ENCODE measurements at places on chromosomes 3 and 15.
A peak's percentile ranks its signal among the peaks of the same experiment; 100 is the strongest.

DNA sequence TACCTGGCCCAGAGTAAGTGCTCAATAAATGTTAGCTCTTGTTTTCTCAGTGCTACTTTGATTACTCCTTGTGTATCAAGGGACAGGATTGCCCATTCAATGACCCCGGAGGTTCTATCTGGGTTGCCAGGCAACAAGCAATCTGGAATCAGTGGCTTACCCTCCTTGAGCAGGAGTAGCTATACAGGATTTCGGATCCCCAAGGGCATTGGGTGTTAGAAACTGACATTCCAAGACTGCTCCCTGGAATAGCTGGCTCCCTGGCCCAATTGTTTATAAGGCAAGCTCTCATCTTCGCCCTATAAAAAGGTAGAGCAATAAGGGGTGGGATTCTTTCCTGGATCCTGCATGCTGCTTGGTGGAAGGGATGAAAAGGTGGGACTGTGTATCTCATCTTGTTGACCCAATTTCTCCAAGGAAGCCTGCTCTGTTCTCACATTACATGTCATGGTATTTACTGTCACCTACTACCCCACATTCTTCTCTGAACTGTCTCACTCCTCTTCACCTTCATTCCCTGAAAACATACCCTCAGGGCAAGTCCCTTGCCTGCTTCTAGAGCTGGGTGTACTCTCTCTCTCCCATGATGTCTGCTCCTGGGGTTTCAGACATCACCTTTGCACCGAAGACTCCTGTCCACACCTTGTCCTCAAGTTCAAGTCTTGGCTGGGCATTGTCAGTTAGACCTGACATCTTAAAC, 26.4 kb upstream of the SCN10A start:
- DNase-seq: no peak

DNA sequence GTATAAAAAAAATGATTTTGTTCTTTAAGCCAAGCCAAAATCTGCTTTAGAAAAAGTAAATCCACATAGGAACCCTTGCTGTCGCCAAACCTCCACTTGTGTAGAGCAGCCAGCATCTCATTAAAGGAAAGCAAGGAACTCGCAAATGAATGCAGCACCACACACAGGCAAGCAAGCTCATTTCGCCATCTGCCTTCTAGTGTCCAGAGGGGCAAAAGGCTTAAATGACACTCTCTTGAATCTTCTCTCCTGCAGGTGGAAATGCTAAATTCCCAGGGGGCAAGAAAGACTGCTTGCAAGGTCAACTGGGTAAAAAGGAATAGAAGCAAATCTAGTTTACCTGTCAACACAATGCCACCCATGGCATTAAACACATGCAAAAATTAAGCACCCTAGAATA, 2.4 kb downstream of the MB21D2 start:
- no peak for DNase-seq

DNA sequence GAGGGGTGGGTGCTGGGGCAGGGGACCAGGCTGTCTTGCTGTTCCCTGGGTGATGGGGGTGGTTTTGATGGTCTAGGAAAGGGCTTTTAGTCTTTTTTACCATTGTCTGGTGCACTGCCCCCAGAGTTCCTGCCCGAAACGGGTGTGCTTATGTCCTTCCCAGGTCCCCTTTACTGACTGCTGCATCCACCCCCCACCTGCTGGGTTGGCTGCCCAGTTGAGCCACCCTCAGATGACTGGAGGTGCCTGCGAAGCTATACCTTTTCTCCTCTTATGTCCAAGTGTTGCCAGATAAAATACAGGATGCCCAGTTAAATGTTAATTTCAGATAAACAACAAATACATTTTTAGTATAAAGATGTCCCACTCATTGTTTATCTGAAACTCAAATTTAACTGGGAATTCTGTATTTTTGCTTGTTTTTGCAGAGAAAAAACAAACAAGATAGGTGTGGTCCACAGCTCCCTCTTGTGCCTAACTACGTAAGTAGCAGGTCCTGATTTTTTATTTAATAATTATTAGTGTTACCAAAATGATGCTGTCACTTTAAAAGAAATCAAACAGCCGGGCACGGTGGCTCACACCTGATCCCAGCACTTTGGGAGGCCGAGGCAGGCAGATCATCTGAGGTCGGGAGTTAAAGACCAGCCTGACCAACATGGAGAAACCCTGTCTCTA, 6.1 kb upstream of the RPP14 start:
- peak; percentile 14 for DNase-seq

DNA sequence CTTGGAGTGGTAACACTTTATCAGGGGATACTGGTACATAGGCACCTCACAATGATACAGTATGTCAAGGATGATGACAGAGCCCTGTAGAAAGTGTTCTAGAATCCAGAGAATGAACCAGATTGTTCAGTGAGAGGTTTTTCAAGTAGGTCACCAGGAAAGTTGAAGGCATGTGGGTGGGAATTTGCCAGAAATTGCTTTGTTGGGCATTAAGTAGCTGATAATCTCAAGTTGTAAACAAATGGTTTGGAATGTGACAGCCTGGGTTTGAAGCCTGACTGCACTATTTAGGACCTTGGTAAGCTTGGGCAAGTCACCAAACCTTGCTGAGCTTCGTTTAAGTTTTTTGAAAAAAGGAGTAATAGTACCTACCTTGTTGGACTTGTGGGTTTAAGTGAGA, 12.5 kb downstream of the SLC35G2 start:
- DNase-seq: no peak

DNA sequence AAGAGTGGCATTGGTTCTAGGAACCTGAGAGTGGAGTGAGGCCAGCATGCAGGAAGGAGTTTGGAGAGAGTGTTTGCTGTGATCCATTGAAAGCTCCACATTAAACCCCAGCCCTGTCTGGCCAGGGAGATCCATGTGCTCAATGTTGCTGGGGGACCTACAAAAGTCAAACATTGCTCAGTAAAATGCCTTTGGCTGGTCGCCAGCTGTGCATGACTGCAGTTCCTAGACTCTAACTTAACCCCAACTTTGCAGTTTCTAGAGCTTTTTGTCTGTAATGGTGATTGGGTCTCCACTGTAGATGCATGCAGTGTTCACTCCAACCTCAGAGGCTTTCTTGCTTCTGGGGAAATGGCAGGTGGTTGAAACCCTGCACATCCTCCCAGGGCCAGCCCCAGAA, 99.7 kb upstream of the ABHD17C start:
- DNase-seq: no peak

DNA sequence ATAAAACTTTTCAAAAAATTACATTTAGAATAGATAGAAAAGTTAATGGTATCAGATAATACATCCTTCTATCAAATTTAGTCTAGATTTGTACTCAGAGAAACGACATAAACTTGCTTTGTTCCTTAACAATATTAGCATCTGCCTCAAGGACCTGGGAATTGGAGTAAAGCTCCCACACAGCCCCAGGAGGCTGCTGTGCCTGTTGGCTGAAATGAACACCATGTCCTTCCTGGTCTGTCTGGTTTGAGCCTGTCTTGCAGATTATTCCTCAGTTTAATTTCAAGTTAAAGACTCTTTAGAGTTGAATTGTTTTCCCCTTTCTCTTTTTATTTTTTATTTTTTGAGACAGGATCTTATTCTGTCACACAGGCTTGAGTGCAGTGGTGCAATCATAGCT, 19.4 kb downstream of the GNB5 start:
- DNase-seq: no peak

GRCh38 chr15:68022061-68022460, 32.1 kb upstream of the PIAS1 start:
- DNase-seq: no peak

GRCh38 chr3:129985113-129985512, 10.6 kb downstream of the TRH start:
- DNase-seq: no peak

GRCh38 chr3:78725703-78726246, 1042.0 kb downstream of the ROBO1 start:
- no peak for DNase-seq

DNA sequence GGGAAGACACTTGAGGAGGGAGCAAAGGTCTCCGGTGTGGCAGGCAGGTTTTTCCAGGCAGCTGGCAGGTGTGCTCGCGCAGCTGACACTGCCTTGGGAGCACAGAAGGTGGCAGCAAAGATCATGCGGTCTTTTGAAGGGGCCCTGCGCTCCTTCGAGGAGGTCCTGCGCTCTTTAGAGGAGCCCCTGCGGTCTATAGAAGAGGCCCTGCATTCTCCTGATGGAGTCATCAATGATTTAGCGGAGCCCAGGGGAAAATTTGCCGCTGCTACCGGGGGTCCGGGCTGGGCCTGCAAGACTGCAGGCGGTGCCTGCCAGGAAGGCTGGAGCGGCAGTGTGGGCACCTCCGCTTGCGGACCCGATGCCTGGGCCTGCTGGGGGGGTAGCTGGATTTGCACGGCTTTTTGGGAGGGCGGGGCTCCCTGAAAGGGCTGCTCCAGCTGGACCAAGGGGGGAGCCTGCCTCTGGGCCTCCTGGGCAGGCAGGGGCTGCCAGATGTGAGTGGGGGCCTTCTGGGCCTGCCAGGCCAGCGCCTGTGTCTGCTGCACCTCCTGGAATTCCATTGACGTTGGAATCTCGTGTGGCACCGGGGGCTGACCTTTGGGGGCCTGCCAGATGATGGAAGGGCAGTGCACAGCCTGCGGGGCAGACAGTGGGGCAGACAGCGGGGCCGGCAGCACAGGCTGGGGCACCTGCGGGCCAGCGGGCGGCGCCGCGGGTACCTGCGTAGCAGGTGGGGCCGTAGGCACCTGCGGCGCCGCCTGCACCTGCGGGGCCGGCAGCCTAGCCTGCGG, 2.1 kb downstream of the MAGEL2 start:
- no peak for DNase-seq

GRCh38 chr3:47475029-47475569, 642 bp downstream of the SCAP start:
- peak; percentile 46 for DNase-seq

DNA sequence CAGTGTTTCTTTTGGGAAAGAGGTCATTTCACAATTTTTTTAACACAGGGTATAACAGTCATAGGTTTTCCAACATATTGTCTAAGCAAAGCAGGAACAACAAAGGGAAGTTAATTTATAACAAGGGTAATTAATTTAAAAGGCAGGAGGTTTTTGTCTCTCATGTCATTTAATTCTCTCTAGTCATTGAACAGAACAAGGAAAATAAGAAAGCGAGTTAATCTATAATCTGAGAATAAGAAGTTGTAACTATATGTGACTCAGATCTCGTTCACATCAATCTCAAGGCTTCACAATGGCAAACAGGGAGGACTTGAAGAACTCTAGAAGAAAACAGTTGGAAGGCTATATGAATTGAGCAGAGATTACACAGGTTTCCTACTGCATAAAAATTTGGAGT, 579.8 kb upstream of the CCDC54 start:
- DNase-seq: no peak

GRCh38 chr15:31293655-31294054, 33.0 kb upstream of the KLF13 start:
- DNase-seq: no peak

DNA sequence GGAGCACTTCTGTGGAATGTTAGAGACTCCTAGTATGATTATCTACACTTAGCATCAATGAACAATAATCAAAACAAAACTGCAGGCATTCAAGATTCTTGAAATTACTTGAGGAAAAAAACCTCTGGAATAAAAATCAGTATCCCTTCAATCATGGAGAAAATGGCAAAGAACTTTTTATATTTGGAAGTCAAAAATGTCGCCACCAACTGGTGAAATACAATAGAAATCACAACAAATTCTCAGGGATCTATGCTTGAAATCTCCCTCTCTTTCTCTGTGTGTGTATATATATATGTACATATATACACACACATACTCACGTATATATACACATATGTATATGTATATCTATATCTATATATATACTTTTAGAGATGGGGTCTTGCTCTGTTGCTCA, 378.9 kb upstream of the ALCAM start:
- no peak for DNase-seq

DNA sequence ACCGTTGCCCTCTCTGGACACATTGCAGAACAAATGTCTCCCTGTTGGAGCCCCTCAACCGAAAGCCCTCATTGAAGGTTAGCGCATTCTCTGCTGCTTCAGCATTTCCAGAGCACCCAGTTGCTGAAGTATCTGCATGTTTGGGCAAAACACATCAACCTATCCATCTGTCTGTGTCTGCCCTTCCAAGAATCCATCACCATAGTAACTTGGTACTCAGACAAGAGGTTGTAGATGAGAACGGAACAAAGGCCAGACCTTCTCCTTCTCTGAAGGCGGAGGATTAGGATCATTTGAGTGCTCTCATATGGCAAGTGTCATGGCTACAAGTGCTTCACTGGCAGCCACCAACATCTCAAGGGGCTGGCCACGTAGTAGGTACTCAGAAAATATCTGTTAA, 23.1 kb upstream of the RHO start:
- no peak for DNase-seq

DNA sequence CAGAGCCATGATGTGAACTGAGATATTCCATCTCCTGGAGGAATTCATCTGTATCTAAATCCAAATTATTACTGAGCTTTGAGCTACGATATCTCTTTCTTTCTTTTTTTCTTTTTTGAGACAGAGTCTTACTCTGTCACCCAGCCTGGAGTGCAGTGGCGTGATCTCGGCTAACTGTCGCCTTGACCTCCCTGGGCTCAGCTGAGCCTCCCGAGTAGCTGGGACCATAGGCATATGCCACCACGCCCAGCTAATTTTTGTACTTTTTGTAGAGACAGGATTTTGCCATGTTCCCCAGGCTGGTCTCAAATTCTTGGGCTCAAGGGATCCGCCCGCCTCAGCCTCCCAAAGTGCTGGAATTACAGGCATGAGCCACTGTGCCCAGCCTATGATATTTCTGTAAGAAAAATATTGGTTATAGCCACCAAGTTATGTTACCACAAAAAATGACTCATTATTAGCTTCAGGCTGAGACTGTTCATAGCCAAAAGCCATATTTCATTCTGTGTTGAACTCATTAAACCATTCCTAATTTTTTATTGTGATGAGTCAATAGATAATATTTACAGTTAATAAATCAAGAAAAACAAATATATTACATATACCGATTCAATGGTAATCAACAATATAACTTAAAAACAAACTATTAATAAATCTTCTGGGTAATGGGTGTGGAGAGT, 27.1 kb upstream of the SLC30A4 start:
- DNase-seq: peak; percentile 56

- DNase-seq: no peak
Observed at GRCh38 chr3:24968036-24968435, 460.0 kb upstream of the RARB start.

DNA sequence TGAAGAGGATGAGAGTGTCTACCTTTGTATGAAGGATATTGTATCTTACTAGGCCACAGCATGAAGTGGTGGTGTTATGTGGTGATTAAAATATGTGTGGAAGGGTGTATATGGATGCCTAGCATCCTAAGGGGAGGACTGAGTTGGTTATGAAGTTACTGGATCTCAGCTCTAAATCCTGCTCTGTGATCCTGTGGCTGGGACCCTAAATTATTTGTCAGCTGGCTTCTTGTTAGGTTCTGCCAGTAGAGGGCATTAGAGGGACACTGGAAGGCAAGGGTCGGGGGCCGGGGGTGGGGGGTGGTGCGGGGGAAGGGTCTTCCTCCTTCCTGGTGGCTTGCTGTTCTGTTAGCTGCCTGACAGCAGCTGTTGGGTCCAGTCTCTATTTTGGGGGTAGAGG, 34.9 kb downstream of the MORF4L1 start:
- DNase-seq: no peak

DNA sequence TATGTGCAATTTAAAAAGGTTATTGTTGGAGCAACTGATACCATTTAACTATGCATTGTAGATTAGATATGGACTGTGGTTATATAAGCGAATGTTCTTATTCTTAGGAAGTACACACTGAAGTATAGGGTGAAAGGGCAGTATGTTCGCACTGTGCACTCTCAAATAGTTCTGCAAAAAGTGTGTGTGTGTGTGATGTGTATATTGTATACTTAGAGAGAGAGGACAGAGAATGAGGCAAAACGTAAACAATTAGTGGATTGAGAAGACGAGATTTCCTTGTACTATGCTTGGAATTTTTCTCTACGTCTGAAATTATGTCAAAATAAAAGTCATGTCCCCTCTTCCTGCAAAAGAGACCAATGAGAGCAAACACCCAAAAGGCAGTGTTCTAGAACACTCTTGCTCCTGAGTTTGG, 30.4 kb downstream of the LSM3 start:
- no peak for DNase-seq

All from mammary epithelial cell (primary cell).